WERI-Rb-1 (cell line): ENCODE measurements at places on chromosomes 6 and 20.

- DNase-seq, result no peak
Measured at GRCh38 chr6:30282522-30282921, 44.2 kb upstream of the TRIM39 start.

DNA sequence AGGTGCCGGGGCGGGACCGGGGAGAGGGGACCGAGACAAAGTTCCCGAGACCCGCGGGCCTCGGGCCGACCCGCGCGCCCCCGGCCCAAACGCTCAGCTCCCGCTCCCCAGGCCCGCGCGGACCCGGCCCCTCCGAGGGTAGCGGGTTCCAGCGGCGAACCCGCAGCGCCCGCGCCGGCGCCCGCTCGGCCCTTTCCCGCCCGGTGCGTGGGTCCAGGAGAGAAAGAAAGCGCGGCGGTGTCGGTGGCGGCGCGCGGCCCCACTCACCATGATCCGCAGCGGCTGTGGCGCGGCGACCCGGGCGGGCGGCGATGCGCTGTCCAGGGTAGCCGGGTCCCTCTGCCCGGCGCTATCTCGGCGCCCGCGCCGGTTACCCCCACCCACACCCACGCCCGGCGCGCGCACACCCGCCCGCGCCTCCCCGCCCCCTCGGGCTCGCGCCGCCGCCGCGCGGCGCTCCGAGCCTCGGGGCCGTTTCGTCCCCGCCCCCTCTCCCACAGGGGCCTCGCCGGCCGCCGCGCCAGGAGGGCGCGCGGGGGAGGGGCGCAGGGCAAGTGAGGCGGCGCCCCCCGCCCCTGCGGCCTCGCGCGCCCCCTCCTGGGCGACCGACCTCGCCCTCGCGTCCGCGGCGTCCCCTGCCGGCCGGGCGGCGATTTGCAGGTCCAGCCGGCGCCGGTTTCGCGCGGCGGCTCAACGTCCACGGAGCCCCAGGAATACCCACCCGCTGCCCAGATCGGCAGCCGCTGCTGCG lies at the start of gene ELOVL2:
ELOVL2 (minus strand) TSS at position 345 of the 751 bp plus-strand sequence; CDS start at position 270, 75 bp downstream.
- peak; percentile 84 for DNase-seq

GRCh38 chr6:69026243-69026642 lies 391.2 kb downstream of the ADGRB3 start:
- DNase-seq, result no peak

DNA sequence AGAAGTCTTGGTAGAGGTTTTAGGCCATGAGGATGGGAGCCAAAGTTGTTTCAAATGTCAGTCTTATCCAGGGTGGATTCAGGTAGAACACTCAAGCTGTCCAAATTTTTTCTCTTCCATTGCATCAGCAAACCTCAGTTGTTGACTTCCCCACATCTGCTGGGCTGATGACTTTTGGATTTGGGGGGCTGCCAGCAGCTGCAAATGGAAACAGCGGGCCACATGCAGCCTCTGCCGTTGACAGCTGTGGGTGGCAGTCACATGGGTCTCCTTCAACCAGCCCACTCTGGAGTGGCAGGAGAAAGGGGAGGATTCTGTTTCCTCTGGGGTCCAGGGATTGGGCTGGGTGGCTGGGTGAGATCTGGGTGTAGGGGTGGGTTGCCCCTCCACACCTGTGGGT lies 5.8 kb upstream of the MLN start:
- DNase-seq, result no peak

DNA sequence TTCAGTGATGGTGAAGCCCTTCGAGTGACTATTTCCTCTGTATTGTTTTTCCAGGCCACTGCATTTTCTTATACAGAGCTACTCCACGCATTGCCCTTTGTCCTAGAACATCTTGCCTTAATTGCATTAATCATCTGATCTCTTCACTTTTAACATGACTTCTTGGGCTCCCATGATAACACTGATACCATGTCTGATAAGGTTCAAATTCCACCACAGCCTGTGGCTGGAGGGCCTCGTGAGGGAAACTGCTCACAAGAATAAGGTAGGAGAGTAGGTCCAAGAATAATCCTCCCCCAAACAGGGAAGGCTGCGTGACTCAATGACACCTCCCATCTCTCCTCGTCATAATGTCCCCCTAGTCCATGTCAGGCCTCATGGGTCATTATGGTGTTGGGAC lies 165.5 kb upstream of the ECI2 start:
- DNase-seq, result no peak

GRCh38 chr6:30263734-30264133 lies 50.5 kb upstream of the TRIM26 start:
- DNase-seq, result no peak

- no peak for DNase-seq
Measured at GRCh38 chr6:96059586-96059985, 43.8 kb downstream of the FUT9 start.

DNA sequence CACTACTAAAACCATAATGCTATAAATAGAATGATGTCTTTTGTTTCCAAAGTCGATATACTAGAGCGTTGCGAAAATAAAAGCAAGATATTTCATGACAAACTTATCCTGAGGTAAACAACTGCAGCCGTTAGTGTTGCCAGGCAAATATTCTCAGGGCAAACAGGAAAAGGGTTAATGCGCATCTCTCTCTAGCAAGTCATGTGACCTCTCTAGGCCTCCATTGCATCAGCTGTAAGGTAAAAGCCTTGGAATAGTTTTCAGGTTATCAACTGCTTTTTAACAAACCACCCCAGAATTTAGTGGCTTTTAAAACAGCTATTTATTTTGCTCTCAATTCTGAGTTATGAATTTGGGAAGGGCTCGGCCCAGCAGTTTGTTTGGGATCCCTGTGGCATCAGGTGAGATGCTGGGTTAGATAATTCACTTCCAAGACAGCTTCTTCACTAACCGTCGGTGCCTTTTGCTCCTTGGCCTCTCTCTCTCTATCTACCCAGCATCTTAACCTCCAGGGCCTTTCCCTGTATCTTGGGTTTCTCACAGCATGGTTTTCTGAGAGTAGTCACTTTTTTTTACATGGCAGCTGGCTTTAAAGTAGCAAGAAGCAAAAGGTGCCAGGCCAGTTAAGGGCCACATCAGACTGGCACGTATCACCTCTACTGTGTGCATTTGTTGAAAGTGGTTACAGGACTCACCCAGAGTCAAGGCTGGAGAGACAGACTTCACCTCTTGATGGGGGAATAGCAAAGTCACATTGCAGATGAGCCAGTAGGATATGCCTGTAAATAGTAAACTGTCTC lies 39.2 kb upstream of the LTV1 start:
- DNase-seq, result no peak

- no peak for DNase-seq
Measured at GRCh38 chr6:166540631-166541331, 45.7 kb downstream of the RAMACL start.

- DNase-seq, result peak; percentile 97
Measured at GRCh38 chr6:166956444-166957086, at the start of gene RNASET2. TSS of gene RNASET2 (minus strand) at chr6:166956550. CDS start at chr6:166956182, 368 bp downstream.

DNA sequence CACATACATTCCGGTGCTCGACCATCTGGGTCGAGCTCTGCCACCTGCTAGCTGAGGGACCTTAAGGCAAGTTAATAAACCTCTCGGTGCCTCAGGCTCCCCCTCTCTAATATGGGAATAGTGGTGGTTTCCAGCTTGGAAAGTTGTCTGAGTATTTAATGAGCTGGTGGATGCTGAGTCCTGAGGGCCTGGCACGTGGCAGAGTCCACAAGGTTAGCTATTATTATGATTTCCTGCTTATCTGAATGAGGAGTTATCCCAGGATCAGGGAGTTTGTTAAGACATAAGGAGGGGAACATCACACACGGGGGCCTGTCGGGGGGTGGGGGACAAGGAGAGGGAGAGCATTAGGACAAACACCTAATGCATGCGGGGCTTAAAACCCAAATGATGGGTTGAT lies 80.1 kb upstream of the SLC22A23 start:
- DNase-seq, result no peak

- DNase-seq, result no peak
Measured at GRCh38 chr6:35173427-35174087, 32.4 kb upstream of the TCP11 start.

DNA sequence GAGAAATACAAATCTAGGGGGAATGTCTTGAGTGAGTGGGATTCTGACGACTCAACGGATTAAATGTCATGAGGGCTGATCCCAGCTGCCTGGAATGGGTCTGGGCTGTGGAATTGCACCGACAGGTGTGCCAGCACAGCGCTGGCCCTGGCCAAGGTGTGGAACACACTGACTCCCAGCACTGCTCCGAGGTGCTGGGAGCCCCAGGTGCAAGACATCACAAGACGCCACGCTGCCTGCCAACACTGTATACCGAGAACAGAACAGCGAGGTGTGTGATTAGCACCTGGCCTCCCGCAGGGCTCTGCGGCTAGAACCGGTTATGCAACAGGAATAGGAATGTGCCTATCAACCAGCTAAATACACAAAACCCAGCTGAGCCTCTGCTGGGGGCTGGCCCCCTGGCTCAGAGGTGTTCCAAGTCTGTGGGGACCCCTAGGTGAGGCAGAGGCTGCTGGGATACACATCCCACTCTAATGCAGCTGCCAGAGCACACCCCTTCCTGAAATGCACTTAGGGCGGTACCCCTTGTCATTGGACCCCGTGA lies 24.8 kb upstream of the APMAP start:
- DNase-seq, result no peak

GRCh38 chr6:150395388-150396009 lies 26.7 kb downstream of the IYD start:
- peak; percentile 65 for DNase-seq

GRCh38 chr6:20722455-20722854 lies 188.2 kb downstream of the CDKAL1 start:
- no peak for DNase-seq

DNA sequence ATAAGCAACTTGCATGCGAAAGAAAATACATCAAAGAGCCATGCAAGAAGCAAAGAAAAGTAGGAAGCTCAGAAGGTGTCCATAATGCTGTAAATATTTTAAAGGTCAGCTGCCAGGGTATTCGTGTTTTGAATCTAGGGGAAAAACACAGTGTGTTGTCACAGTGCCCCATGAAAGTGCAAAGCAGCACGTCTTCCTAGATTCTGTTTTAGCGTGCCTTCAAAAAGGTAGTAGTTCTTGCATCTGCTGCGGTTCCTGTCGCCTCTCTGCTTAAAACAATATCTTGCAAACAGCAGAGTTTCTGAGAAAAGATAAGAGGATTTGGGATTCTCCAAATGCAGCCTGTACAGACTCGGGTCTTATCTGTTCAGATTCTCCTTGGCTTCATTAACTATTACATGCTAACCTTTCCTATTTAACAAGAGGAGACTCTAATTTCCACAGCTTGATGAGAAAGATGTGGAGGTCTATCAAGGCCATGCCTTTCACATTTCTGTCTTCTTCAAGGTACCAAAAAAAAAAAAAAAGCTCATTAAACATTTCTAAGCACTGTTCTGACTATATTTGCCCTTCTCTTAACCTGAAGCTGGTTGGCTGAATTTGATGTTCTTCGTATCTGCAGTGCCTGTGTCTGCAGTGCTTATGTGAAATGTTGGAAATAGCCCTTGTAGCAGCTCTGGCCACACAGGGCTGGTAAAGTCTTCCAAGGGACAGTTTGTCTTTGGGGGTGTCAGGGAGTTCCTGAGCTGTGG lies 297.5 kb downstream of the ADGB start:
- no peak for DNase-seq

- peak; percentile 29 for DNase-seq
Measured at GRCh38 chr6:104326173-104327001, 533.3 kb downstream of the HACE1 start.

DNA sequence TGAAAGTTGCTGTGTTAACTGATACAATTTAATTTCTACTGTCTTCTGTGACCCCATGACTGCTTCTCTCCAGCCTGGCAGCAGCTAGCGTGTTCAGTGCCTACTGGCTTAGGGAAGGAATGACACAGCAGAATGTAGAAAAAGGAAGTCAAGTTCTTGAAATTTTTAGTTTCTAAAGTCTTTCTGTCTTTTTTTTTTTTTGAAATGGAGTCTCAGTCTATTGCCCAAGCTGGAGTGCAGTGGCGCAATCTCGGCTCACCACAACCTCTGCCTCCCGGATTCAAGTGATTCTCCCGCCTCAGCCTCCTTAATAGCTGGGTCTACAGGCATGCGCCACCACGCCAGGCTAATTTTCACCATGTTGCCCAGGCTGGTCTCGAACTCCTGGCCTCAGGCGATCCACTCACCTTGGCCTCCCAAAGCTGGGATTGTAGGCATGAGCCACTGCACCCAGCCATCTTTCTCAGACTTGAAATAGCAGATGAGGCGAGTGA lies 39.3 kb downstream of the PCNA start:
- no peak for DNase-seq

- DNase-seq, result no peak
Measured at GRCh38 chr6:32956176-32956575, 3.3 kb upstream of the HLA-DMA start.

- DNase-seq, result no peak
Measured at GRCh38 chr6:17178326-17178725, 76.5 kb downstream of the STMND1 start.

GRCh38 chr6:165647041-165647440 lies 16.0 kb downstream of the PDE10A start:
- no peak for DNase-seq

DNA sequence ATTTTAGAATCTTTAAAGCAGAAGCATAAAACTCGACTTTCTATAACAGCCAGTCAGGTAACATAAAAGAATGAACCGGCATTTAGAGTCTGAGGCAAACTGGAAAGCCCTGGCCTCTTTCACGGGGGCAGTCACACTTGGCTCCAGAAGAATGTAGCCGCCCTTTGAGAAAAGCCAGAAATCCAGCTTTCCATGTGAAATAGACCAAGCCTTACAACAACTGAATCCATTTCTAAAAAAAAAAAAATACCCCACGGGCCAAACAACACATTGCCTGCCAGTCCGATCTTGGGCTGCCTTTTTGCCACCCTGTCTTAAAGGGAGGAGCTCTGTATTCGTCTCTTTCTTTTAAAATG lies 252.9 kb upstream of the TAB2 start:
- no peak for DNase-seq

- DNase-seq, result peak; percentile 69
Measured at GRCh38 chr20:52060794-52061714, 130.5 kb downstream of the ZFP64 start.

GRCh38 chr6:125195526-125195925 lies 42.0 kb downstream of the TPD52L1 start:
- no peak for DNase-seq

GRCh38 chr20:19713822-19714578 lies 44.1 kb upstream of the RIN2 start:
- DNase-seq, result no peak

DNA sequence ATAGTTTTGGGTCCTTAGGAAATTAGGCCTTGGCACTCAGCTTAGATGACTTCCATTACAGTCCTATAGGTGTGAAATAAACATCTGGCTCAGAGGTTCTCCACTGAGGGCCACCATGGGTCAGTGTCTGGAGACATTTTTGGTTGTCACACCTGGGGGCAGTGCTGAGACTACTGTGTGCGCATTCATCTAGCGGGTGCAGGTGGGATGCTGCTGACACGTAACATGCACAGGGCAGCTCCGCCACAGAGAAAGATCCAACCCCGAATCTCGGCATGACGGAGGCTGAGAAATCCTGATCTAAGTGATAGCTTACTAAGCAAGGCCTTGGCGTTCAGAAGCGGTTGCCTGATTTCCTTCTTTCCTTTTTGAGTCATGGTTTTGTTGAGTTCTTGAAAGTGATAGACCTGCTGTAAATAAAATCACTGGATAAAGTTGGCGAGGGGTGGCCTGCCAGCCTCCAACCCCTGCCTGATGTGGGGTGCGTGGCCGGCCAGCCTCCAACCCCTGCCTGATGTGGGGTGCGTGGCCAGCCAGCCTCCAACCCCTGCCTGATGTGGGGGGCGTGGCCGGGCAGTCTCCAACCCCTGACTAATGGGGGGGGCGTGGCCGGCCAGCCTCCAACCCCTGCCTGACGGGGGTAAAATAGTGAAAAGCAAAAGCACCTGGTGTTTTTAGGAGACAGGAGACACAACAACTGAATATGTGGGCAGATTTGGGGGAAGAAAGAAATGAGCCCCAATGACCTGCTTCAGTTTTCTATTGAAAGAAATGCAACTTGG lies 158.1 kb downstream of the CDH26 start:
- DNase-seq, result no peak

- no peak for DNase-seq
Measured at GRCh38 chr20:44357020-44357419, 1.5 kb downstream of the HNF4A start.
